ENCODE measurements at places on chromosomes 7 and 10. TPM values are rescaled to one million over a fixed set of nuclear protein-coding genes. Genes with fewer than 3 reads are reported as not detected.

The CYP17A1 gene
- total RNA-seq = not detected

The PDK4 gene
- total RNA-seq = 0.42 TPM

The CCM2 gene
- total RNA-seq = 38.1 TPM

The CPA2 gene
- 0.40 TPM for total RNA-seq

The RAMP3 gene
- not detected for total RNA-seq

The THSD7A gene
- total RNA-seq = 0.86 TPM

The ELFN1 gene
- 5.0 TPM for total RNA-seq

The FAM131B gene
- 5.4 TPM for total RNA-seq

The ANXA11 gene
- 104 TPM for total RNA-seq

The CHST15 gene
- total RNA-seq = 11.7 TPM

The RAB19 gene
- total RNA-seq = 3.6 TPM

The CHN2 gene
- total RNA-seq = 14.1 TPM

The NAT16 gene
- not detected for total RNA-seq

The ARHGEF35 gene
- total RNA-seq = 18.8 TPM

The EPHB6 gene
- total RNA-seq = 36.9 TPM

The LIPJ gene
- not detected for total RNA-seq

The CNNM1 gene
- total RNA-seq = 3.8 TPM

The TMEM270 gene
- total RNA-seq = not detected

The BAZ1B gene
- 66.4 TPM for total RNA-seq

The ATAD1 gene
- total RNA-seq = 68.0 TPM

The CYREN gene
- total RNA-seq = 67.8 TPM

The CTTNBP2 gene
- 4.4 TPM for total RNA-seq

The C10orf67 gene
- total RNA-seq = not detected

The HGF gene
- total RNA-seq = 0.20 TPM

The DOCK4 gene
- 12.7 TPM for total RNA-seq

The DRGX gene
- total RNA-seq = not detected

The CALHM3 gene
- not detected for total RNA-seq

The CREB5 gene
- total RNA-seq = 1.8 TPM

The LRRC18 gene
- not detected for total RNA-seq

The CCL24 gene
- not detected for total RNA-seq

The TUBAL3 gene
- not detected for total RNA-seq

The RALA gene
- total RNA-seq = 46.4 TPM

The GLI3 gene
- total RNA-seq = 2.7 TPM

The CLCN1 gene
- total RNA-seq = not detected

The BICC1 gene
- 0.27 TPM for total RNA-seq

The EPO gene
- total RNA-seq = 0.35 TPM

The GARIN1A gene
- 0.63 TPM for total RNA-seq

The SH3PXD2A gene
- total RNA-seq = 15.7 TPM

The RELN gene
- total RNA-seq = 8.5 TPM

The PSD gene
- total RNA-seq = 18.8 TPM

The PDGFA gene
- total RNA-seq = 24.1 TPM

The TFPI2 gene
- 2.7 TPM for total RNA-seq

The PIK3CG gene
- total RNA-seq = not detected

The CADPS2 gene
- 11.7 TPM for total RNA-seq

The ATG9B gene
- total RNA-seq = 1.2 TPM

The HOXA5 gene
- total RNA-seq = not detected

The CPXM2 gene
- total RNA-seq = 1.4 TPM

The LGI1 gene
- 0.44 TPM for total RNA-seq

Data from endodermal cell (in vitro differentiated cells).